Dermis microvascular lymphatic vessel endothelial cell (primary cell): ENCODE measurements at places on chromosomes 2 and 18.

DNA sequence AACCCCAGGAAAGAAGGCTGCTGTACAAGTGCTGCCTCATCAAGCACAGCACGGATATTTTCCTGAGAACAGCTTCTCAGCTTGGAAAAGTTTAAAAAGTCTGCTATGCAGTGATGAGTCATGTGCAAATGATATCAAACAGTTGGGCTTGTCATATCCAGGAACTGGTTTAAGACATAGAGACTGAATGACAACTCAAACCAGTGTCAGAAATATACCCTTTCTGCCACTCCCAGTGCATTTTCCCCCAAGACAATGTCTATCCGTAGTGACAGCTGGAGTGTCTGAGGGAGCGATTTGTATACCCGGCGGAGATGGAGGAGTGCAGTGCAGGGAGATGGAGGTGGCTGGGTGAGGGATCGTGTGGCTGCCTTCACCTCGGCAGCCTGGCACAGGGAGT is 28.2 kb downstream of the SOX11 start:
- no peak for DNase-seq

DNA sequence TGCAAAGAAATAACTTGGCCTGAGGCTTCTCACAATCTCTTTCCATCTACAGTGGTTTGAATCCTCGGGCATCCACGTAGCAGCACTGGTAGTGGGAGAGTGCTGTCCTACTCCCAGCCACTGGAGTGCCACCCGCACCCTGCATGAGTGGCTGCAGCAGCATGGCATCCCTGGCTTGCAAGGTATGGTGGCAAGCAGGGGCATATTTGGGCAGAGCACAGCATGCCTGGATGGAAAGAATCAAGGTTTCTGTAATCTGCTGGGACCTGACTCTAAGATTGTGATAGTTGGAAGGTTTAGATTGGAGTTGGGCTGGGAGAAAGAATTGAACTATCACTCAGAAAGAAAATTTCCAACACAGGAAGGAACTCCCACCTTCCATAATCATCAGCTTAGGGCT is 4.0 kb downstream of the CAD start:
- no peak for DNase-seq

GRCh38 chr2:2181493-2181892 is 149.6 kb downstream of the MYT1L start:
- DNase-seq: no peak

GRCh38 chr18:76495435-76496193 is 572 bp upstream of the ZNF516 start:
- peak; percentile 49 for DNase-seq

GRCh38 chr2:195456771-195457170 is 200.3 kb upstream of the SLC39A10 start:
- DNase-seq: no peak

GRCh38 chr2:151260573-151261230 is 961 bp downstream of the RBM43 start:
- DNase-seq: peak; percentile 18

GRCh38 chr2:127150996-127151395 is 44.0 kb upstream of the BIN1 start:
- DNase-seq: no peak

- DNase-seq: no peak
Measured at GRCh38 chr2:218959761-218960308, 369 bp downstream of the CDK5R2 start.

GRCh38 chr2:240182476-240182875 is 42.0 kb upstream of the OTOS start:
- no peak for DNase-seq

GRCh38 chr2:18585526-18585925 is 3.8 kb downstream of the NT5C1B start:
- DNase-seq: no peak

DNA sequence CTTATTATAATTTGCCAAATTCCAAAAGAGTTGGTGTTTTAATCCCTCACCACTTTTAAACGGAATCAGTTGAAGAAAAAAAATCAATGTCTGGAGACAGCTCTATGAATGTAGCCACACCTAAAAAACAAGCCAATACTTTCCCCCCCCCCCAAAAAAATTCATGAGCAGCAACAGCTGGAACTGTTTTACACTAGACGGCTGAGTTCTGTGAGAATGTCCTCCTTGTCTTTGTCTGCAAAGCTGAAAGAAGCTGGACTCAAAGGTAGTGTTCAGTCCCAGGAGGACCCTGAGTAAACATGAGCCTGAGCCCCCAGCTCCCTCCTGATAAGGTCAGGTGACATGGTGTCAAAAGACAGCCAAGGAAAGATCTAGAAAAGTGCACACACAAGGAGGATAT is 68.2 kb downstream of the ZNF521 start:
- no peak for DNase-seq

- no peak for DNase-seq
Measured at GRCh38 chr2:154324601-154325000, 373.9 kb upstream of the KCNJ3 start.

- DNase-seq: no peak
Measured at GRCh38 chr18:58105206-58105887, 61.3 kb downstream of the NEDD4L start.

- DNase-seq: no peak
Measured at GRCh38 chr2:238594796-238595749, 168.3 kb downstream of the ASB1 start.

DNA sequence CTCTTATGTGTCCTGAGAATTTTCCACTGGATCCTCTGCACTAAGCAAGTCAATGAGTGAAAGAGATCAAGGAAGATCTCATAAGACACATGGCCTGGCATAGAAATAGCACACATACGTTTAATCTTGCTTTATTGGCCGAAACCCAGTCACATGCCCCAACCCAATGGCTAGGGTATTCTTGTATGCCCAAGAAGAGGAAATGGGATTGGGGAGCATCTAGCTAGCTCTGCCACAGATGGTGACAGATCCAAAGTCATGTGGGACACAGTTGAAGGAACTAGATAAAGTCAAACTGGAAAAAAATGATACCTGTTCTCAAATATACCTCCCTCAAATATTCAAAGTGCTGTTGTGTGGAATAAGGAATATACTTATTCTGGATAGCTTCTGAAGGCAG is 74.7 kb downstream of the CD28 start:
- DNase-seq: no peak

DNA sequence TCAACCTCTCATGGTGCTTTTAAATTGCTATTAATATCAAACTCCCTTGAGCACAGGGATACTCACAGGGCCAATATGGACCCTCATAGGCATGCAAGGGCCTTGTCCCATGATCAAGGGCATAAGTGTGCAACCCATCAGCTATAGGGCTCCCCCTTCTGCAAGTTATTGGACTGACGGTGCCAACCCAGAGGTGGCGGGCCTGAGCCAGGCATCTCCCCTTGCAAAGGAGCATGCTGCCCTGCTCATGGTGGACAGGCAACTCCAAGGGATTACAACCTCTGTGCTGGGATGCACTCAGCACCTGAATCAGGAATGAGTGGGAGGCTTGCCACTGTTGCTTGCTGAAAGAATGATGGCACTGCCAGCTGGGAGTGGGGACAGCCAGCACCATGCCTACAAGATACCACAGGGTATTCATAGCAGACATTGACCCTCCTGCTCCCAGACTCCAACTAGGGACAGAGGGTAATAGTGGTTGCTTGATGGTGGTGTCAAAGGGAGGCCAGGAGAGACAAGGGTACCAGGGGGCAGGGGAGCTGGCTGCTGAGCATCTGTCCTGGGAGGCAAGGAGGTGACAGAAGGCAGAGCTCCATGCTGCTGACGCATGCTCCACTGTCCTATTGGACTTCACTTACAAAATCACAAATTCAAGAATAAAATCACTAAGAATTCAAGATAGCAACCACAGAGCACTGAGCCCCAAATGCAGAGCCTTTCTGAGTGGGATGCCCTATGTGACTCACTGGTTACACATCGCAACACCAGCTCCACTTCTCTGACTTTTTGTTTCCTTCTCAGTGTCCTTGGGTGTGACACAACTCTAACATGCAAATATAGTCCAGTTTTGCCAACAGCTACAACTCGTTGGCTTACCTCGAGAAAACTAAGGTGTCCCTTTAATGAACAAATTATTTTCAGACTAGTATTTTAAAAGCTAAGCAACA is 157.1 kb upstream of the CCDC150 start:
- DNase-seq: no peak

GRCh38 chr2:10614939-10615338 is 74.8 kb downstream of the NOL10 start:
- no peak for DNase-seq

- DNase-seq: no peak
Measured at GRCh38 chr2:152126664-152127063, 27.8 kb upstream of the CACNB4 start.
